WTC11 (cell line): ENCODE measurements at places on chromosomes 2 and 18. TPM values are rescaled to one million over a fixed set of nuclear protein-coding genes. Genes with fewer than 3 reads are reported as not detected.

CYB5A gene
- 127 to 170 TPM (median 159 TPM) in 3 replicates for total RNA-seq

CNGA3 gene
- total RNA-seq = not detected in 3 replicates

CD28 gene
- 0.11 to 0.50 TPM (median 0.16 TPM) in 3 replicates for total RNA-seq

KCNIP3 gene
- 2.1 to 3.3 TPM (median 3.1 TPM) in 3 replicates for total RNA-seq

PLCD4 gene
- 0.11 to 0.28 TPM (median 0.14 TPM) in 3 replicates for total RNA-seq

CYP26B1 gene
- total RNA-seq = 0.30 to 0.50 TPM (median 0.42 TPM) in 3 replicates

KATNAL2 gene
- total RNA-seq = 9.9 to 12.1 TPM (median 11.7 TPM) in 3 replicates

DNA sequence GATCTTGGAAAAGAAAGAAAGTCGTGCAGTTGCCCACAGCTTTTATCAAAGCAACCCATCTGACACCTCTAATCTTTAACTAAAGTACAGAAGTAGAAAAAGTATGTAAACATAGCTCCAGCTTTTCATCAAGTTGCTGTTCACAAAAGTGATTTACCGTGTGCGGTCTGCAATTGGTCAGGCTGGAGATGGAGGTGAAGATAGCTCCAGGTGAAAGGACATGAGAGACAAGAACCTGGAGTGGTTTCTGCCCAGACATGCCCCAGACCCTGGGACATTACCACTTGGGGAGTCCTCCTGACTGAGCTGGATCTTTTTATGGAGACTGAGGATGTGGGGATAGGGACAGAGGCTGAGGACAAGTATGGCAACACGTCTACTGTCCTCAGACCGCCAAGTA, 82.7 kb downstream of the LAMA1 start:
- H3K4me1 ChIP-seq = peaks cover 7% of the 10 kb centered on the region
- no peaks in the 10 kb centered on the region for H3K27me3 ChIP-seq
- DNase-seq = no peak
- peaks cover 37% of the 10 kb centered on the region for H3K36me3 ChIP-seq

DNA sequence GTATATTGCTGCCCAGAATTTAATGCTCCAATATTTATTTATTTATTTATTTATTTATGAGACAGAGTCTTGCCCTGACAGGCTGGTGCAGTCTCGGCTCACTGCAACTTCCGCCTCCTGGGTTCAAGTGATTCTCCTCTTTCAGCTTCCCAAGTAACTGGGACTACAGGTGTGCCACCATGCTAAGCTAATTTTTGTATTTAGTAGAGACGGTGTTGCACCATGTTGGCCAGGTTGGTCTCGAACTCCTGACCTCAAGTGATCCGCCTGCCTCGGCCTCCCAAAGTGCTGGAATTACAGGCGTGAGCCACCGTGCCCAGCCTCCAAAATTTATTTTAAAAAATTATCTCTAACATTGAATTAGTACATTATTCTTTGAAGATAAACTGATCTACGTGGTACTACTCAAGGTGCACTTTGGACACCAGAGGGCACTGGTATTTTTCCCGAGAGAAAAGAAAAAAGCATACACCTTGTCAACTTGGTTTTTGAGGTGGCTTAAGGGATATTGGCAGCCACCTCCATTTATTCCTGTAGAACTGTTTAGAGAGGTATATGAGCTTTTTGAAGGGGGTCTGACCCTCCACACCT, 1.4 kb upstream of the IDH1 start:
- H3K36me3 ChIP-seq = peaks cover 24% of the 10 kb centered on the region
- DNase-seq = no peak
- H3K27me3 ChIP-seq = no peaks in the 10 kb centered on the region
- peak overlapping the region; percentile 99 for H3K4me3 ChIP-seq

DNA sequence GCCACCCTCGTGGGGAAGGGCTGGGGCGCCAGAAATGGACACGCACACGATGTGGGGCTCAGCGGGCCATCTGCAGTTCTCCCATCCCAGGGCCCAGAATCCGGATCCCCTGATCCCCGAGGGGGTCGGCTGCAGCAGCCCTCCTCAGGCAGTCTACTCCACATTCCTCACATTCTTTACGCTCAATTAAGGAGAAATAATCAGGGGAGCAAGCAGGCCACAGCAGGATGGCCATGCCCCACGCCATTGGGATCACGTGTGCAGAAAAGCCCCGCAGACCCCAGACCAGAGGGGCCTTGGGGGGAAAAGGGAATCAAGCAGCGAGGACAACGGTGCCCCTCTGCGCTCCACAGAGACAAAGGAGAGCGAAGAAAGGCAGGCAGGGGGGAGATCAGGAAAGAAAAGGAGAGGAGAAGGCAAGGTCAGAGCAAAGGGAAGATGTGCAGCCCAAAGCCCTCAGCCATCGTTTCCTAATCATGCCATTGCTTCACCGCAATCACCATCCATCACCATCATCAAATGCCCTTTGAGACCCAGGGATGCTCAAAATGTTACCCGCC, 17.5 kb upstream of the PKDCC start:
- H3K27me3 ChIP-seq = peaks cover 34% of the 10 kb centered on the region
- H3K4me3 ChIP-seq = no peak overlapping the region; the same call in 1 of the 2 replicates
- H3K27ac ChIP-seq = no peak overlapping the region
- H3K4me1 ChIP-seq = peaks cover 60% of the 10 kb centered on the region

DNA sequence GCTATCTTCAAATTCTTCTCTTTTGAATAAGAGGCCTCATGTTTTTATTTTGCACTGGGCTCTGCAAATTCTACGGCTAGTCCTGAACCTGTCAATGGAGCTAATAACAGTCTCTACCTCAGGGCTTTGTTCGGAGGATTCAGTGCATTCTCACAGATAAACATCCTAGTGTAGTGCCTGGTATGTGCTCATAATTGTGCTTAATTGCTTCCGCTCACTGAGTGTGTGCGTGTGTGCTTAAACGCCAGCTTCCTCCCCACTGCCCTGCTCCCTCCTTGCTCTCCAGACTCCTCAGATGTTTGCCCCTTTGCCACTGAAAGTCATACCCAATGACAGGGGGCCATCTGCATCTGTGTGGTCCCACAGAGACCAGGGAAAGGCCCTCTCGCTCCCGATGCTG, 6.7 kb downstream of the GYPC start:
- no peak overlapping the region for H3K4me3 ChIP-seq
- H3K27ac ChIP-seq = peak overlapping the region; percentile 60; the same call in 1 of the 2 replicates
- peaks cover 30% of the 10 kb centered on the region for H3K4me1 ChIP-seq
- H3K27me3 ChIP-seq = no peaks in the 10 kb centered on the region
- no peak for DNase-seq

GRCh38 chr2:21415234-21415633, 291.5 kb downstream of the TDRD15 start:
- no peaks in the 10 kb centered on the region for H3K36me3 ChIP-seq
- no peaks in the 10 kb centered on the region for H3K27me3 ChIP-seq
- no peak overlapping the region for H3K4me3 ChIP-seq
- H3K4me1 ChIP-seq = peaks cover 18% of the 10 kb centered on the region

DNA sequence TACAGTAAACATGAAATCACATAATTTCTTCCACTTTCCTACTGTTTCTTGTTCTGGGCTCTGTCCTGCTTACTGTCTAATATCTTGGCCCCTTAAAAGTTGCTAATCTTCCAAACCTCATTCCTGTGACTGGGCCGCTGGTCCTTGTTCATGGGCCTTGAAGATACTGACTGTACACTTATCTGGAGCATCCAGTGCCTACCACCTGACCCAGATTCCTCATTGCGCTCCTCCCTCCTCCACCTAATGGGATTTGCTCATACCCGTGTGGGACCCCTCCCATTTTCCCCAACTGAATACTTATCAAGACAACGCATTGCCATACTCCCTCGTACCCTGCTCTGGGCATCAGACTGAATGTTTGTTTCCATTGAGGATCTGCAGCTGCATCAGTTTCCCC, 6.1 kb upstream of the IL37 start:
- peaks cover 19% of the 10 kb centered on the region for H3K27me3 ChIP-seq
- no peak for DNase-seq
- H3K4me3 ChIP-seq = no peak overlapping the region
- H3K4me1 ChIP-seq = no peaks in the 10 kb centered on the region
- no peak overlapping the region for H3K27ac ChIP-seq
- peaks cover 4% of the 10 kb centered on the region; the same call in 1 of the 2 replicates for H3K36me3 ChIP-seq

DNA sequence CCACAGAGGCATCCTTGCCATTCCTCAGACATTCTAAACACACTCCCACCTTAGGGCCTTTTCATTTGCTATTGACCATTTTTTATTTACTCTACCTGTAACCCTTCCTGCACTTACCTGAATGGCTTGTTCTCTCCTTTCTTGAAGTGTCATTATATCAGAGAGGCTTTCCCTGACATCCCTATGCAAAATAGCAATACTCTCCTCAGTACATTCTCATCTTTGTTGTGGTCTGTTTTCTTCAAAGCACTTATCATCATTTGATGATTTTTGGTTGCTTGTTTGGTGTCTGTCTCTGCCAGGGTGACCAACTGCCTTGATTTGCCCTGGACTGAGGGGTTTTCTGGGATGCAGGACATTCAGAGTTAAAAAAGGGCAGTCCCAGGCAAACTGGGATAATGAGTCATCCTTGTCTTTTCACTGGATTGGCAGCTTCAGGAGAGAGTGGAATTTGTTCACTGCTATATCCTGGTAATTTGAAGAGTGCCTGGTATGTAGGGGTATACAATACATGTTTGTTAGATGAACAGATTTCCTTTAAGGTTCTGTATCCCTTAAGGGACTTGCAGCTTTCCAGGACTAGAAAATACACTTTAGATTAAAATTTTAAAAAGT, 102.4 kb downstream of the BABAM2 start:
- no peak overlapping the region for H3K4me3 ChIP-seq
- H3K36me3 ChIP-seq = peaks cover 2% of the 10 kb centered on the region; the same call in 1 of the 2 replicates
- no peak for DNase-seq
- no peaks in the 10 kb centered on the region for H3K27me3 ChIP-seq

DNA sequence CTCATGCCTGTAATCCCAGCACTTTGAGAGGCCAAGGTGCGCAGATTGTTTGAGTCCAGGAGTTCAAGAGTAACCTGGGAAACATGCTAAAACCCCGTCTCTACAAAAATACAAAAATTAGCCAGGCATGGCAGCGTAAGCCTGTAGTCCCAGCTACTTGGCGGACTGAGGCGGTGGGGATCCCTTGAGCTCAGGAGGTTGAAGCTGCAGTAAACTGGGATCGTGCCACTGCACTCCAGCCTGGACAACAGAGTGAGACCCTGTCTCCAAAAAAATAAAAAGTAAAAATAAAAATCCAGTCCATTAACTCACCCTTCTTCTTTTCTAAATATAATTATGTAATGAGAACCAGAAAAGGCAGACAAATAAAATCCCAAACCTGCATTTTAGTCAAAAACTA, 8.2 kb downstream of the BAZ2B start:
- H3K4me1 ChIP-seq = peaks cover 63% of the 10 kb centered on the region
- peak overlapping the region; percentile 29 for H3K27ac ChIP-seq
- DNase-seq = no peak
- no peak overlapping the region for H3K4me3 ChIP-seq

DNA sequence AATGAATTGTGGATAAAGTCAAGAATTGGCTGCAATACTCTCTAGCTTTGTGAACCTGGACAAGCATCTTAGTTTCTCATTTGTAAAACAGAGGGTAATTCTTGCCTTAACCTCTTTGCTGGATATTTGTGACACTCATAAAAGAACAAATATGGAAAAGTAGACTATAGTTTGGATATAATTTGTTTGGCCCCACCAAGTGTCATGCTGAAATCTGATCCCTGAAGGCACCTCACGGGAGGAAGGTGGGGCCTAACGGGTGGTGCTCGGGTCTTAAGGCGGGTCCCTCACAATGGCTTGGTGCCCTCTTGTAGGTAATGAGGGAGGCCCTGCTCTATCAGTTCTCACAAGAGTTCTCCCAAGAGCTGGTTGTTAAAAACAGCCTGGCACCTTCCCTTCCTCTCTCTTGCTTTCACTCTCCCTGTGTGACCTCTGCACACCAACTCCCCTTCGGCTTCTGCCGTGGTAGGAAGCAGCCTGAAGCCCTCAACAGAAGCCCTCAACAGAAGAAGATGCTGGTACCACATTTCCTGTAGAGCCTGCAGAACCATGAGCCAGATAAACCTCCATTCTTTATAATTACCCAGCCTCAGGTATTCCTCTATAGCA, 37.4 kb downstream of the ARL4C start:
- peaks cover 5% of the 10 kb centered on the region for H3K4me1 ChIP-seq
- peaks cover 11% of the 10 kb centered on the region for H3K36me3 ChIP-seq
- no peak overlapping the region for H3K4me3 ChIP-seq
- H3K27me3 ChIP-seq = no peaks in the 10 kb centered on the region; the same call in 1 of the 2 replicates
